ENCODE measurements at places on chromosomes 16 and 17.

DNA sequence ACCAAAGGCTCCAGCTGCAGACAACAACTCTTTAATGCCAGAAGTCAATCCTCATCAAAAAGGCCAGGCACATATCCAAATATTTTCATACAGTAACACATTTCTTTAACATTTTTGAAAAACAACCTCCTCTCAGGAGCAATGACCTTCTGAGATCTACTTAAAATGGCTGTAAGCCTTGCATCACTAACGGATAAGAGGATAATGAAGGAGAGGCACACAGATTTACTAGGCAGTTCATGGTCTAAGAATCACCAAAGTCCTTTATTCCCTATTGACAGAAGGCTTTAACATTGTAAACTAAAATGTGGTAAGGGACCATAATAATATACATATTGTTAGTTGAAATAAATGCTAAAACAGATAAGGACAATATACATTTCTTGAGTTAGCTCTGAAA, 114.7 kb downstream of the USP32 start:
- DNase-seq: no peak

- no peak for DNase-seq
These were observed 832 bp downstream of the CARHSP1 start for GRCh38 chr16:8867932-8868415.

DNA sequence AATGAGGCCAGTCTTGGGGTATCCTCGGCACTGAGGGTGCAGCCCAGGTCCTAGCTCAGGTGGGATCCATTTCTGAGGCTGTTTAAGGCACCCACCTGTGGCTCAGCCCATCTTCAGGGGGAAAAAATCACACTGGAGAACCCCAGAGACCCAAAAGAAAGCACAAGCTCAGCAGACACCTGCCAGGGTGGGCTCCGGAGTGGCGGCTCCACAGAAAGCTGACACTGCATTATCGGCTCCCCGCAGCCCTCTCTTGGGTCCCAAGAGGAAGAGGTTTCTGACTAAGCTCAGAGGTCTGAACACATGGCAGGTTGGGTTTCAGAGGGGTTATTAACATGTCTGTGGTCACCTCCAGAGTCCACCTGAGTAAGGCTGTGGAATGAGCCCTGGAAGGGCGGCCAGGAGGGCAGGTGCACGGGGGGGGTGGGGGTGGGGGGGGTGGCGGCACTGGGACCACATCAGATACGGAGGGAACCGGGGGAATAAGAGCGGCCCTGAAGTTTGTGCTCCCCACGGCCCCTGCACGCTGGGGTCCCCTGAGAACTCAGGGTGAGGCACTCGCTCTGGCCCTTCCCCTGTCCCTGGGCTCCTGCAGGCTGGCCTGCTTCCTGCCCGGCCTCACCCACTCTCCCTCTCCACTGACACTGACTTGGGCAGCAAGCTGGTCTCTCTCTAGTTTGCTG, 79.5 kb downstream of the TIMM22 start:
- no peak for DNase-seq

DNA sequence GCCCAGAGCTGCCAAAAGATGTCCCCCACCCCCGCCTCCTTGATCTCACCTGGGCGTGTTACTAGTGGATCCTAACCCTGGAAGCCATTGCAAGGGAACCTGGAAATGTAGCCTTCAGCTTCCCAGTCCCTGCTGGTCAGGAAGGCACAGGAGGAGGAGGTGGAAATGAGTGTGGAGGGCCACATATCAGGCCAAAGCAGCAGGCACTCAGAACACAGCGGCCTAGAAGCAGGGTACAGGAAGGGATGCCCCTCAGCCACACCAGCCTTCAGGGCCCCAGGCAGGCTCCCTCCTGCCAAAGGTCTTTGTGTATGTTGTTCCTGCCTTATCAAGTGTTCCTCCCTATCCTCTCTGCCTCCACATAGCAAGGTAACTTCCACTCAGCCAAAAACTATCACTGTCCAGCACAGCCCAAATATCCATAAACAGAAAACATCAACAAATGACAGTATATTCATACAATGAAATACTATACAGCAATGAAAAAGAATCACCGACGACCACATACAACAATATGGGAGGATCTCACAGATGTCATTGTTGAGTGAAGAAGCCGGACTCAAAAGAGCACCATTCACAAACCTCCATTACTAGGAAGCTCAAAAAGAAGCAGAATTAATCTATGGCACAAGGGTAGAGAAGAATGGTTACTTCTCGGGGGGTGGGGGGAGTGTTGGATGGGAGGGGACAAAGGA, 28.2 kb upstream of the TNFRSF13B start:
- DNase-seq: no peak
